HAP-1 (cell line): ENCODE measurements at places on chromosomes 5 and 9.

GRCh38 chr9:121633119-121633714 is 18.2 kb upstream of the DAB2IP start:
- no peak for DNase-seq

DNA sequence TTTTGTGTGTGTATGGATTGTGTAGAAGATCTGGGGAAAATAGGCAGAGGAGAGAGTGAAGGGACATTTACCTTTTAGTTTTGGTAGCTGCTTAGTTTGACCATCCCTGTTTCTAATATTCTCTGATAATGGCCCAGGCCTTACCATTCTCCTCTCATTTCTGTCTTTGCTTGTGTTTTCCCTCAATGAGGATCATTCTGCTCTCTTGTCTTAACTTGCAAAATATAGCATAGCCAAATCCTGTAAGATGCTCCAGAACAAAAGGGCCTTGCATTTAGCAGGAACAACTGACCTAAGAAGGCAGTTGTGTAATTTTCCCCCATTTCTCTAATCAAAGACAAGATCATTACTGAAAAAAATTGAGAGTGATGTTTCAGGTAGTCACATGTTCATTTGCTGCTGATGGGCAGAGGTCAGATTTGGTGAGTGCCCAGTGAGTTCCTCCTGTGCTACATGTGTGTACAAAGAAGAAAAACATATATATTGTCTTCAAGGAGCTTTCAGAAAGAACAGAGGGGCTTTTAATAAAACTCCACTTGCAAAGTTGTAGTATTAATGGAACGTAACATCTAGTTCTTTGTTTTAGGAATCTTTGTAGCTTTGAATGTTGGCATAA is 139.5 kb downstream of the KDM4C start:
- DNase-seq: no peak

GRCh38 chr9:36037549-36038122 is 923 bp downstream of the RECK start:
- DNase-seq: peak; percentile 17

- DNase-seq: no peak
These were observed at the start of gene FAM221B for GRCh38 chr9:35828716-35829083. FAM221B (minus strand) TSS chr9:35828732; CDS start chr9:35826161, 2,571 bp downstream.

GRCh38 chr9:133181561-133181960 is 17.8 kb upstream of the GBGT1 start:
- no peak for DNase-seq

- no peak for DNase-seq
These were observed 211.9 kb downstream of the NXNL2 start for GRCh38 chr9:88746743-88747398.

DNA sequence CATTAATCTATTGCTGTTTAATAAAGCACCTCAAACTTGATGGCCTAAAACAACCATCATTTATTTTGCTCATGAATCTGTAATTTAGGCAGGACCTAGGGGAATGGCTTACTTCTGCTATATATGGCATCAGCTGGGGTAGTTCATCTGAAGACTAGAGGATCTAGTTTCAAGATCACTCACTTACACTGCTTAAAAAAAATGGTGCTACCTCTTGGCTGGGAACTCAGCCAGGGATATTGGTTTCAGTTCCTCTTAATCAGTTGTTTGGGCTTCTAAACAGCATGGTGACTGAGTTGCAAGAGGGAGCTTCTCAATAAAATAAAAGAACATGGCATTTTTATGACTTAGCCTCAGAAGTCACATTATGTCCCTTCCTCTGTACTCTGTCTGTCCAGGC is 142.0 kb downstream of the FAM114A2 start:
- DNase-seq: no peak

- no peak for DNase-seq
These were observed 11.6 kb downstream of the SRD5A1 start for GRCh38 chr5:6644794-6645241.

DNA sequence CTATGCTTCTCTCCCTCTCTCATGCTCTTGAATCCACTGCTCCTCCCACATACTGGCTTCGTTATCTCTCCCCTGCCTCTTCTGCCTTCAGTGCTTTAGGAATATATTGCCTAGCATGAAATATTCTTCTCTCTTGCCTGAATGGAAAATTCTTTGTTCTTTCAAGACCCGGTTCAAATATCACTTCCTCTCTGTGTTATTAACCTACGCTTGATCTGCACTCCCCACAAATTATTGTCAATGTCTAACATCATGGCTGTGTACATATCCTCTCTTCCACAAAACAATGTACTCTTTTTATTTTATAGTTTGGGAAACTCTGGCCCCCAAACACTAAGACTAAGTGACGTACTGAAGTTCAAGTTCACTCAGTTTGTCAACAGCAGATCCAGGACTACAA is 211.0 kb downstream of the SEC61B start:
- DNase-seq: no peak

- no peak for DNase-seq
These were observed 22.4 kb downstream of the SLC9A3 start for GRCh38 chr5:501831-502184.

DNA sequence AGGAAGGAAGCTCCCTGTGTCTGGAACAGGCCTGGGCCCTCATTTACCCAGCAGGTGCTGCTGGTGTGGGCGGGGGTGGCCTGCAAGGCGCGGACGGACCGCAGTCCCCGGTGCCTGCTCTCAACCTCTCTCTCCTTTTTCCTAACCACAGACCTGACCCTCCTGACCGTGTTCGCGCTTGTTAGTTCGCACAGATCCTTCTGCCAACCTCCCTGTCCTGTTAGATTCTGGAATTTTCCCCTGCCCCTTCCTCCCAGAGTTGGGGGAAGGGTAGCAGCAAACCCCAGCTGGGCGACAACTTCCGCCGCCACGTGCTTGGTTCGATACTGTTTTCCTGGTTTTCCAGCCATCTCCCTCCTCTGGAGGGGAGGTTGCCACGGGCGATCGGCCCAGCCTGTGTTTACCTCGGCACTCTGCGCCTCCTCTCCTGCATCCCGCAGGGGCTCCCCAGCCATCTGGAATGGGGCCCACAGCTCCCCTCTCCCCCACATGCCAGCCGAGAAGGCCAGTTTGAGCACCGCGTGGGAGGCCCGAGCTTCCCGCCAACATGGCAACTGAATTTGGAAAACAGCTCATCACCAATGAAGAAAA is 70.8 kb upstream of the UNC5A start:
- DNase-seq: no peak

DNA sequence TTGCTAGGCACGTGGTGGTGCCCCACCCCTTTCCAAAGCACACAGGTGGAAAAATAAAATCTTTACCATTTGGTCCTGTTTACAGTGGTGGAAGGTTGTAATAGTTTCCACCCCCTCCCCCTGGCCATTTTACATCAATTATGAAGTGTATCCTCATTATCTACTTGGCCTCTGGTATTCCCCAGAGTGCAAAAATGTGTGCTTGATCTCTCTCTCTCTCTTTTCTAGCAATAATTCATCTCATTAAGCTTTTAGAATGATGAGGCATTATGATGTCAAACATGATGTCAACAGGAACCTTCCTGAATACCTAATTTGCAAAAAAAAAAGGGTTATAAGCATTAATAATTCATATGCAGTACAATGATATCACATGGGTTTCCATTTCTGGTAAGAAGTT is 3.1 kb downstream of the PDE8B start:
- no peak for DNase-seq

GRCh38 chr5:113052041-113052795 is 75.6 kb downstream of the DCP2 start:
- DNase-seq: no peak

GRCh38 chr5:29054282-29054681 is 2015.9 kb upstream of the CDH9 start:
- no peak for DNase-seq

- DNase-seq: no peak
These were observed 361.2 kb downstream of the NPR3 start for GRCh38 chr5:33072296-33072695.

DNA sequence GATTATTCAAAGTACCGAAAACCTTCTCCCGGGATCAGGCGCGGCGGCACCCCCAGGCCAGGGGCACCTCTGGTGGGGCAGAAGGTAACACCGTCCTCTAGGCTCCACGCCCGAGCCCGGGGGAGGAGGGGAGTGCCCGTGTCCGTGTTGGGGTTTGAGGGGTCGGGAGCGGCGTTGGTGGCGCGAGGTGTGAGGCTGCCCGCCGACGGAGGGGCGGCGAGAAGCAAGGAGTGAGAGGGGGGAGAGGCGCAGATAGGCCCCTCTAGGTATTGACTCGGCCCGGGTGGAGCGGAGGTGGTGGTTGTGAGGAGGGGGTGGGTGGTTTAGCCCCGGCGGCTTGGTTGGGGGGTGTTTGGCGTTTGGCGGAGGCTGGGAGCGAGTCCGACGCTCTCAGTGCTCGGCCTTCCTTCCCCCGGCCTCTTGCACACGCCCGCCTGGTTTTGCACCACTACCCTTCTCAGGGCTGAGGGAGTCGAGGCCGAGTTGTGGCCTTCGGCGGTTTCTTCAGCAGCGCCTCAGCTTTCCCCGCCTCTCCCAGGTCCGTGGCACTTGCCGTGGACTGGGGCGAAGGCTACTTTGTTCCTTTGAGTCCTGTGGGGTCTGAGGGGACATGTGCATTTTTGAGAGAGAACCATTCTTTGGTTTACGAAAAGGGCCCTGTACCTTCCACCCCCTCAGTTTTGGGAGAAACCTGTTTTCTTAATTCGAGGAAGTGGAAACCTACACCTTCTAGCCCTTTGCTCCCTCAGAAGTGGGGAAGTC is 450 bp downstream of the GPBP1 start:
- no peak for DNase-seq

- DNase-seq: no peak
These were observed 5.1 kb downstream of the SEMA5A start for GRCh38 chr5:9540791-9541190.

GRCh38 chr5:7629561-7629960 is 221.4 kb downstream of the CFAP90 start:
- no peak for DNase-seq
